ENCODE measurements at places on chromosomes 2 and 18. TPM values are rescaled to one million over a fixed set of nuclear protein-coding genes. Genes with fewer than 3 reads are reported as not detected.

STPG4 gene
- total RNA-seq: 0.50 TPM

TMEFF2 gene
- not detected for total RNA-seq

GTF3C2 gene
- 75.6 TPM for total RNA-seq

SETBP1 gene
- total RNA-seq: 4.4 TPM

PRSS56 gene
- total RNA-seq: not detected

All from T-helper 2 cell treated with Interferon-gamma antibody and Interleukin-4, amounts not matched to agents 100 ng/mL and 5 ng/mL, for 36 hours (primary cell).